Stimulated activated CD8-positive, alpha-beta memory T cell treated with anti-CD3 and anti-CD28 coated beads, Interleukin-15, amount 100 ng/mL, for 24 hours (primary cell): ENCODE measurements at places on chromosomes 7 and 10.

DNA sequence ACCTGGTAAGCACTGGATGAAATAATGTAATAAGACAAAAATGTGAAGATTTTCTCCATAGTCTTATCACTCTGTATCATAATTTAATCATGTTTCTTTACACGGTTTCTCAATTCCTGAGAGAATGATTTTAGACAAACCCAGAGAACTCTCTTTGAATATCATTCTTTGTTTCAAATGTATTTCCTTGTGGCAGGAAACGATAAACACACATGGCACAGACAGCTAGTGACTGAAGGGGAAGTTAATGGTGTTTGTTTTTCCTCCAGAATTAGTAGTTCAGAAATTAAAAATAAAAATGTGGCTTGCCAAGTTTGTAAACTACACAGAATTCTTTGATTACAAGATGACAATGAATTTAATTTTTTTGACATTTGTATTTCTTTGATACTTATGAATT is 163.7 kb upstream of the PRPS1L1 start:
- no peak for DNase-seq

DNA sequence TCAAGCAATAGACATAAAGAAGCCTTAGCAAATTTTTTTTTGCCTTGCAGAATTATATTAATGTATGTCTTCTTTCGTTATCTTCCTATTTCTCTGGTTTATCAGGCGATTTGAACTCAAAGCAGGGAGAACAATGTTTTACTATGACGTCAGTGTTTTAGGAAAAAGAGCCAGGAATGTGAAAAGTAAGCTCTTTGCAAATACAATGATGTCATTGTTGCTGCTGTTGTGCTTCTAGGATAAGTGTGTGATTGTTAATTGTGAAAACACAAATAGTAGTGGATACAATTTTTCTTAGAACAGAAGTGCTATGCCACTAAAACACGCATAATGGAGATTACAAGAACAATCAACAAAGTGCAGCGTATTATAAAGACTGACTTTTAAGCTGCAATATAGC is 9.5 kb upstream of the AUTS2 start:
- DNase-seq, result no peak

GRCh38 chr7:150341263-150342120 is at the start of gene RARRES2:
Gene RARRES2 (minus strand): TSS chr7:150341629. CDS start chr7:150340609, 1,020 bp downstream.
- DNase-seq, result no peak

GRCh38 chr7:143492043-143492471 is 14.4 kb downstream of the TAS2R41 start:
- DNase-seq, result no peak

DNA sequence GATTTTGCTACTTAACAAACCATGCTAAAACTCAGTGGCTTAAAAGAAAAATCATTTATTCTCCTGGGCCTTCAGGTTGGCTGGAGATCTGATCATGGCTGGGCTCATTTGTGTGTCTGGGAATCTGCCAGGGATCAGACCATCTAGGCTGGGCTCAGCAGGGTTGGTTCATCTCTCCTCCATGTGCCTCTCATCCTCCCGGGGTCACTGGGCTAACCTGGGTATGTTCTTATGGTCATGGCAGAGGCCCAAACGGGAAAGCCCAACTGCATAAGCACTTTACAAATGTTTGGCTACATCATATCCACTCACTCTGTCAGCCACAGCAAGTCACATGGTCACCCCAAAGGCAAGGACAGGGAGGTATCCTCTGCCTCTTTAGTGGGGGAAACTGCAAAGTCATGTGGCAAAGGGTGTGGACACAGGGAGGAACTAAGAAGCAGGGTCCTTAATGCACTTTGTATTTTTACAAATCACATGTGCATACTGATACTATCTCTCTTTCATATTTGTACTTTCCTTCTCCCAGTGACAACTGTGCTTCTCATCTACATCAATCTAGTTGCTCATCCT is 231.4 kb downstream of the BUB3 start:
- no peak for DNase-seq

- no peak for DNase-seq
These were observed 25.6 kb downstream of the SND1 start for GRCh38 chr7:127677433-127678230.

GRCh38 chr10:18650404-18650997 is 886 bp downstream of the NSUN6 start:
- DNase-seq, result no peak

GRCh38 chr7:72334066-72334465 is 78.1 kb downstream of the CALN1 start:
- no peak for DNase-seq

- no peak for DNase-seq
These were observed 12.3 kb upstream of the OPN4 start for GRCh38 chr10:86642021-86642420.

DNA sequence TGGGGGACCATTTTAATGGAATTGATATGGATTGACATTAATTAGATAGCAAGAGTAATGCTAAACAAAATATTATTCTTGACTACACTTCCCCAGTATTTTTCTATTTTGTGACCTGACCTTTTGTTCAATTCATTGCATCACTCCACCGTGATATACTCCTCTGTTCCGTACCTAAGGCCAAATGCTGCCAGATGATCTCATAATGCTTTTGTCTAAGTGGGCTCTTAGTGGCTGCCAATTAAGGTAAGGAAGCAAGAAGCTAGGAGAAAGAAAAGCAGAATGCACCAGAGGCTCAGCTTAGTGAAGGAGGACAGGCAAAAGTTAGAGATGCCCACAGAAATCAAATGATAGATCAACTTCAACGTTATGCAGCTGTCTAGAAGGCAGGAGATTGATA is 36.4 kb downstream of the FEZF1 start:
- DNase-seq, result no peak

DNA sequence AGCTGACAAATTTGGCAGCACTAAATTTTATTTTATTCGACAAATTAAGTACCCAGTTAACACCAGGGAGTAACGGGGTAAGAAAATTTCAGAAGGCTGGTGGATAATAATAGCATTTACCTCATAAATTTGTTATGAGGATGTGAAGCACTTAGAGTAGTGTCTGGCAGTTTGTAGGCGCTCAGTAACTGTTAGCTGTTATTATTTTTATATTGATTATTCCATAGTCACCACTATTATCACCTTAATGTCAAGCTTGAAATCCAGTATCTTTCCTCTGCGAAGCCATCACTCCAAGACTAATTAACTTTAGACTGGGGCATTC is 563 bp upstream of the COA1 start:
- DNase-seq, result no peak

- no peak for DNase-seq
These were observed 1.4 kb downstream of the KCNH2 start for GRCh38 chr7:150976529-150977381.

GRCh38 chr10:99920486-99920885 is 89.3 kb downstream of the DNMBP start:
- DNase-seq, result no peak

DNA sequence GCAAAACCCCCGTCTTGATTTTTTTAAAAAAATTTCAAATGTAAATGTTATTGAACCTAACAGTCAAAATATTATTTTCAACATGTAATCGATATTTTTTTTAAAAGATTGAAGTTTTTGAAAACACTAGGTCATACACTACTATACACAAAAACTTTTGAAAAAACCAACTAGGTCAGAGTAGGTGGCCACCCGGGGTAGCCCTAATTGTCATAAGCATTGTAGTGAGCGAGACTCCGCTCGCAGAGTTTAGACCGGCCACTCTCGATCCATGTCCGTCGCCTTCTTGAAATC is 417 bp downstream of the RFC2 start:
- DNase-seq, result no peak

- DNase-seq, result no peak
These were observed 7.5 kb downstream of the HOXA4 start for GRCh38 chr7:27123007-27123476.

DNA sequence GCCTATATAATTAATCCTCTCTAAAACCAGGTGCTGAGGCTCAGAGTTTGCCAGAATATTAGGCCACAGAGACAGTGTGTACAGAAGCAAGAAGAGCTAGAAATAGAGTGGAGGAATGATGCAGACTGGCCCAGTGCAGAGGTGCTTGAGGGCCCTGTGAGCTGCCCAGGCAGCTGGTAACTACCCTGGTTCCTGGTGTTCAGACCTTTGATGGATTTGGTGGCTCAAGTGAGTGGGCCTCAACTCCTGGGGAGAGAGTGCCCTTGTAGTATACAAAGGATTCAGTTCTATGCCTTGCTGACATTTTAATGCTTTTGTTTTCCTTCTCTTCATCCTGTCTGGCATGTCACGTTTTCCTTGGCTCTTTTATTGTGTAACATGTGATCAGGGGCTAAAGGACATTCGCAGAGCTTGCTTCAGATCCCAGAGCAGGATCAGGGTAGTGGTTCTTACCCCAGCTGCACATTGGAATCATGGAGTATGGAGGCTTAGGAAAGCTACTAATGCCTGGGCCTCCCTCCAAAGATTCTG is 20.0 kb downstream of the LRRC4 start:
- no peak for DNase-seq

DNA sequence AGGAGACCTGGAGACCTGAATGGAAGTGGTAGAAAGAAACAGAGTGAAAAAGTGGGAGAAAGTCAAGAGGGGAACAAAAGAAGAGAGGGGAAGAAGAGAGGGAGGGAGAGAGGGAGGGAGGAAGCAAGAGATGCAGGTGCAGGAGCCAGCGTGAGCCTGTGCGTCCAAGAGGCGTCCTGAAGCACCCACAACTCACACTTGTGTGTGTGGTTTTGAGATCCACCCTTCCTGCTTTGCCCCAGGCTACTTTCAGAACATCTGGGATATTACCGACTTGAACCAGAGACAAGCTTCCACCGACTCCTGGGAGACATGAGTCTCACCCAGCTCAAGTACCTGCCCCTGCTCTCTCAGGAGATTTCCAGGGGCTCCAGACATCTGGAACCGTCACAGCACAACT is 9.8 kb downstream of the AFAP1L2 start:
- DNase-seq, result no peak

DNA sequence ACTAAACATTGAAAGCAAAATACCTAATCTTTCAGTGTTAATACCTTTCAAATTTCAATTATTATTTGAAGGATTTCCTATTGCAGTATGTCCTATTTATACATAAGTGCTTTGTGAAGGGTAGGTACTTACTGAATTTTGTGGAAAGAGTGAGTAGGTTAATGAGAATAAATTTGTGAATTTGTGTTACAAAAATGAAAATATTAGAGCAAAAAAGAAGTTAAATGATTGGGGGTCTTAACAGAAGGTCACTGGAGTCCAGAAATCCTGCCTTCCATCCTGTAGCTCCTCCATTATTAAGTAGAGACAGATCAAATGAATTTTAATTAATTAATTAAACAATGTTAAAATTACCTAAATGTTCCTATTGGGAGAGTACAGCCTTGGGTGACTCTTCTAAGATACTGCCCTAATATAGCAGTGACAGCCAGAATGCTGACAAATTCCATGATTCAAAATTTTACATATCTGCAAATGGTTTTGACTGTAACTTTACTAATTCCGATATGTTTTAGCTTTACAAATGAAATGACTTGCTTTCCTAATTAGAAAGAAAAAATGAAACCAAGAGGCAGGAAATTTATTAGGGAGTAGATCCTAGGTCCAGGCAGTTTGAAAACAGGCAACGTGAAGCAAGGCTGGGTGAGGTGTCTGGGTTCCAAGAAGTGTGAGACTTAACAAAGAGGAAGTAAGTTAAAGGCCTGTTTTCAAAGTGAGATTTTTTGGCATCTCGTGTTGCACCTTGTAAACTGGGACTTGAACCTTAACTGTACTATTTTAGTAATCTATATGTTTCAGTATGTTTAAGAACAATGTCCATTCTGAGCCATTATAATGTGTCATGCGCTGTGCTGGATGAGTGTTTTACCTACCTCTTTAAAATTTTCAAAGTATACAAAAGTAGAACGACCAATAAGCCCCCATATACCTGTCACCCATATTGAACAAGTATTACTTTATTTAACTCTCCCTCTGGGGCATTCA is 1.5 kb downstream of the PIK3CG start:
- DNase-seq, result no peak

- DNase-seq, result no peak
These were observed 83.8 kb downstream of the ABCA13 start for GRCh38 chr7:48255046-48255445.

DNA sequence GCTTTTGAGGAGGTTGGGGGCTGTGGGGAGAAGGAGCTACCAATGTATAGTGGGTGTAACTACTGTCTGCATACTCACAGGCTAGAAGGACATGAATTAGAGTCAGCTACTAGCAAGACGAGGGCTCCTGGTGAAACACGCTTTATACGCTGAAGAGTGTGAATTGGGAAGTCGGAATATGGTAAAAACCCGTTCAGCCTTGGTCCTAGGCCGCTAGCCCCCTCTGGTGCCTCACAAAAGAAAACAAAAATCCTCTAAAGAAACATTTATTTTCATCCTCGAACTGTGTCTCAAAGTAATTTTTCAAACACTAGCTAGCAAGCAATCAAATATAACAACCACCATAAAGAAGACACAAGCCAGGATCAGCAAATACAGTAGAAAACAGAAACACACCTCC is 338.1 kb upstream of the SEMA3C start:
- DNase-seq, result no peak

- DNase-seq, result no peak
These were observed 121.2 kb upstream of the FOXP2 start for GRCh38 chr7:114293289-114294012.

DNA sequence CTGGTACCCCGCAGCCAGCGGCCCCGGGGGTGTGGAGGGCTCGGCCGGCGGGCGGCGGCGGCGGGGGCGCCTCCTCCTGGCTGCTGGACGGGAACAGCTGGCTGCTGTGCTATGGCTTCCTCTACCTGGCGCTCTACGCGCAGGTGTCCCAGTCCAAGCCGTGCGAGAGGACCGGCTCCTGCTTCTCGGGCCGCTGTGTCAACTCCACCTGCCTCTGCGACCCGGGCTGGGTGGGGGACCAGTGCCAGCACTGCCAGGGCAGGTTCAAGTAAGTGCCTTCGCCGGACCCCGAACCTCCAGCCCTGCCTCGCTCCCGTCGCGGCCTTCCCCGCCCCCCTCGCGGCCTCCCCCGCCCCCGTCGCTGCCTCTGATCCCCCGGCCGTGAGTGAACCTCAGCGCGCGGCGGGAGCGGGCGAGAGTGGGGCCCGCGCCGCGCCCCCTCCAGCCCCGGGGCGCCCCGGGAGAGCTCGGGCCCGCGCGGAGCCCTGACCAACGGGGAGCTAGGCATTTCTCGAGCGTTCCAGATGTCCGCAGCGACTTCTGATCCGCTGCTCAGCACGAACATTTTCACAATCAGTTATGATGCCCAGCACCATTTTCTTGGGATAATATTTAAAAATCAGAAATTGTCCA is 727 bp downstream of the ATRNL1 start:
- no peak for DNase-seq

GRCh38 chr10:31961277-31962074 is 32.8 kb upstream of the ARHGAP12 start:
- no peak for DNase-seq

GRCh38 chr7:41621953-41622831 is 80.7 kb downstream of the INHBA start:
- no peak for DNase-seq

GRCh38 chr10:127918572-127918971 is 11.7 kb downstream of the PTPRE start:
- no peak for DNase-seq

DNA sequence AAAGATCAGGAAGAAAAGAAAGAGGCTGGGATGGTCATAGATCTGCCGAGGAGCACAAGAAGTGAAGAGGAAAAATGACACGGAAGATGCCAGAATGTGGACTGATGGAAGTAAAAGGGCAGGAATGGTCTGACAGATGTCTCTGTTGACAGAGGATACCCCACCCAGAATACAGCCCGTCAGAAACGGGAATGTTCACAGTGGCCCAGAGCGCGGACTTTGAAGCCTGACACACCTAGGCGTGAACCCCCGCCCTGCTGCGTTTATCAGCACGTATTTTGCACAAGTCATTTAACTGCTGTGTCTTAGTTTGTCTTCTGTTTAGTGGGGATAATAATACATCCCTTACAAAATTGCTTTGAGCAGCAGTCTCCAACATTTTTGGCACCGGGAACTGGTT is 27.1 kb downstream of the AKR1B1 start:
- DNase-seq, result no peak
